ENCODE measurements at places on chromosomes 2 and 18. TPM values are rescaled to one million over a fixed set of nuclear protein-coding genes. Genes with fewer than 3 reads are reported as not detected.

NYAP2 gene
- total RNA-seq, result not detected

DNA sequence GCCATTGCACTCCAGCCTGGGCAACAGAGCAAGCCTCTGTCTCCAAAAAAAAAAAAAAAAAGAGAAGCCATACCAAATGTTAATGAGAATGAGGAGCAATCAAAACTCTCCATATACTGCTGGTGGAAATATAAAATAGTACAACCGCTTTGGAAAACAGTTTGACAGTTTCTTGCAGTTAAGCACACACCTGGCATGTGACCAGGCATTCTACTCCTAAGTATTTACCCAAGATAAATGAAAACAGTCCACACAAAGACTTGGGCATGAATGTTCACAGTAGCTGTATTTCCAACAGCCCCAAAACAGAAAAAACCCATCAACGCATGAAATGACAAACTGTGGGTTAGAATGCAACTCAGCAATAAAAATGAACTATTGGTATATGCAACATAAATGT is 76.0 kb upstream of the ST8SIA5 start:
- DNase-seq, result no peak

SMCHD1 gene
- 58.5 TPM for total RNA-seq

DNA sequence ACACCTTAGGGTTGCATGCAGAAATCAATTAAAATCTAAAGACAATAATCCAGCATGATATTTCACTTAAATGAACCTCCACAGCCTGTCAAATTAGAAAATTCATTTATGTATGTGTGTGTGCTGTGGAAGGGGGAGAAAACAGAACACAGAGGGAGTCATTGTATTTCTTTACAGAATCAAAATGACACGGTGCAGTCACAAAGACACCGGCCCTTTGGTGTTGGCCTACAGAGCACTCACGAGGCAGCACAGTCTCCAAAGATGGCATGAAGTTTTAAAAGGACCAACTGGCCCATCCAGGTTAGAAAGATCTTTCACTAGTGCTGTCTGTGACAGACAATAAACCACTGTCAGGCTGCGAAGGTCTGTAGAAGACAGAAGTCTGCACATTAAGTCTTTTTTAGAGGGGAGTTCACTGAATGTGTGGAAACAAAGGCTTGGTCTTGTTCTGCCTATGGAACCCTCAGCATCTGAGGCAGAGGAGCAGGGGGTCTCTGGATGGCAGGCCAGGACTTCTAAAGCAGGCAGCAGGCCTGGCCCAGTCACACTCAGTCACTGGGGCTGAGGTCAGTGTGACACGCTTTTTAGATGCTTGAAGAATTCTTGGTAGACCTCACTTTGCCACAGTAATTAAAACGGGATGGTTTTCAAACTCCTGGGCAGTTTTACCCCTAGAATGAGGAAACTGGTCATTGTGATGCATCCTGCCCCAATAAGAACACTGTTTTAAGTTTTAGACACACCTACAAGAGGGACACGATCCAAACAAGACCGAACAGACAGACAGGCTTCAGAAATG is 184.9 kb downstream of the AFF3 start:
- DNase-seq, result no peak

DNA sequence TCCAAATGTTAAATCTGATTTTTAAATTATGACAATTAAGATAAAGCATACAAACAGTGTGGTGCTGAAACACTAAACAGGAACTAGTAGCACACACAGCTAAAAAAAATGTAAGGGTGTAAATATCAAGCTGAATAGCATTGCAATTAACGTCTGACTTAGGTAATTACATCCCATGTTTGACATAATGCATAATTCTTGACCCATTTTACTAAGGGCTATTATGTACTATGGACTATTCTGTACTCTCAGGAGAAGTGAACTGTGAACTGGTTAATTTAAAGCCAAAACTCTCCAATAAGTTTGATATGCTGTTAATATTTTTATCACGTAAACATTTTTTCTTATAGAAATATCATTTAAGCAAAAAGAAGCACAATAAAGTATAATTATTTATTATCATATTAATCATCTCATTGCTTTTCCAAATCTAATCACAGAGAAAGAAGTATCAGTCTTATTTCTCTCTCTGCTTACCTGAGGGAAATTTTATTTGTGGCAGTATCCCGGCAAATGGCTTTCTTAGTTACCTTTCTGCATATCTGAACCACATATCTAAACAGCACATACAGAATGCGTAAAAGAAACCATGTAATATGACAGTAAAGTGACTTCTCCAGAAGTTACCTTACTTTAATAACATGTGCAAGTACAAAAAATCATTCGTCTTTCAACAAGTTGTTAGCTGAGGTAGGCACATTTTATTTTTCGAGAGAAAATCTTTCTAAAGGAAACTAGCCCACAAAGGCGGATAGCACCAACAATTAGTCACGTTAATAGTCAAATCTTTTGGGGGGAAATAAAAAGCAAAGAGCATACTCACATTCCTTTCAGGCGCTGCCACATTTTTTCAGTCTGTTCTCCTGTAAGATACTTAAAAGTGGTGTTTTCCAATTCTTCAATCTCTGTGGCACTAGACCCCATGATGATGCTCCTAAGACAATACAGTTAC is 94.9 kb upstream of the PDE1A start:
- no peak for DNase-seq

DNA sequence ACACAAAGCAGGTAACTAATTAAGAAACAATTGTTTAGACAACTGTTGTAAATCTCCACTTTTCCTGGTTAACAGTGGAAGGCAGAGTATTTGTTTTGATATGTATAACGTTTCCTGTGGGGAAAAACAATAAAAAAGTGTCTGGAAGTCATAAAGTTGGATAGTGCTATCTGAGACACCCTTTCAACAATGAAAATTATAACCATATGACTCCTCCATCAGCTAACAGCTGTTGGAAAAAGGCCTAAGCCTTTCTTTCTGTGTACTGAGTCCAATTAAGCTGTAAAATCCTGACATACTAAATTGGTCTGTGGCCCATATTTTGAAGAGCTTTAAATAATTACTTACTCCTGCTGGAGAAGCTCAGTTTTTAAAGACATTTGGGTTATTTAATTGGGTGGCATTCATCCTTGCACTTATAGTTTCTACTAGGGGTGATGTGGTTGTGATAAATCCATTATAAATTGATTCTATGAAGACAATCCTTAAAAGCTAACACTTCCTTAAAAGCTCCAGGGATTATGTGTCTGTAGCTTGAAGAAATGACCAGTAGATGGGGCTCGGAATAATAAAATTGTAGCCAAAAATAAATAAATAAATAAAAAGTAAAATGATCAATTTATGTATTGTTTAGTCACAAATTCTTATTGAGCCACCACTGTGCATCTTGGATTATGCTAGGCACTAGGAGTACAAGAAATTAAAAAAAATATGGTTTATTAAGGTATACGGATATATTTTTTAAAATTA is 698.1 kb upstream of the NXPH2 start:
- DNase-seq, result no peak

GRCh38 chr2:159093497-159093896 is 125.1 kb downstream of the TANC1 start:
- peak; percentile 37 for DNase-seq

DNA sequence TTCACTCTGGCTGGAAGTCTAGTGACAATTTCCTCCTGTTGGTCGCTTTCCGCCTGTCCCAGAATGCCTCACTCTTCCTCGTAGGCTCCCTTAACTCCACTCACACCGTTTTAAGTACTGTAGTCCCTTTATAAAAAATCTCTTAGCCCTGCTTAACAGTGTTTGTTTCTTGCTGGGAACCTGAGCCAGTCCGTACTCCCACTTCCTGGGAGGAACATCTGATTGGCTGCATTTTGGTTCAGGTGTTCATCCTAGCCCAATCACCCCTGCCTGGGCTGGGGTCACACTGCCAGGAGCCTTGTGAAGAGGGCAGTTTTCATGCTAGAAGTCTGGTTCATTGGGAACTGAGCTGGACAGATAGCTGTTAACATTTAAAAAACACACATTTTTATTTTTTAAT is 25.6 kb upstream of the TOGARAM2 start:
- no peak for DNase-seq

- no peak for DNase-seq
Measured at GRCh38 chr2:46674488-46674887, 195.1 kb downstream of the TMEM247 start.

C1QL2 gene
- not detected for total RNA-seq

DNA sequence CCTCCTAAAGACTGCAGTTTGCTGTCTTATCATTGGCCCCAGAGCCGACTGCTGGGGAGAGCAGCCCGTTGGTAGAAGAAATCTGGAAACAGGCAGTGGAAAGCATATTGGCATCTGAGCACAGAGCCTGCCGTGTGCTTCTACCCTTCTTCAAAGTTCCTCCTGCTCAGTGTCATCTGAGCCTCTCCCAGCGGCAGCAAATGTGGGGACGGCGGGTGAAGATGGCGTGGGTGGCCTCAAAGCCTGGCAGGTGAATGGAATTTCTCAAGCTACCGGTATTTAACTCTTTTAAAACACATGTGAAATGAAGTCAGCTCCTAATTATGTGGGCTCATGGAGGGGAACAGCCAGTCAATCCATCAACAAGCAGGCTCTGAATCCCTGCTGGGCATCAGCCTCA is 181.6 kb upstream of the PXDN start:
- no peak for DNase-seq

ACVR1C gene
- total RNA-seq, result 0.17 TPM

CACNB4 gene
- 0.17 TPM for total RNA-seq

ALKAL2 gene
- total RNA-seq, result not detected

HOXD13 gene
- under 0.01 TPM for total RNA-seq

DNA sequence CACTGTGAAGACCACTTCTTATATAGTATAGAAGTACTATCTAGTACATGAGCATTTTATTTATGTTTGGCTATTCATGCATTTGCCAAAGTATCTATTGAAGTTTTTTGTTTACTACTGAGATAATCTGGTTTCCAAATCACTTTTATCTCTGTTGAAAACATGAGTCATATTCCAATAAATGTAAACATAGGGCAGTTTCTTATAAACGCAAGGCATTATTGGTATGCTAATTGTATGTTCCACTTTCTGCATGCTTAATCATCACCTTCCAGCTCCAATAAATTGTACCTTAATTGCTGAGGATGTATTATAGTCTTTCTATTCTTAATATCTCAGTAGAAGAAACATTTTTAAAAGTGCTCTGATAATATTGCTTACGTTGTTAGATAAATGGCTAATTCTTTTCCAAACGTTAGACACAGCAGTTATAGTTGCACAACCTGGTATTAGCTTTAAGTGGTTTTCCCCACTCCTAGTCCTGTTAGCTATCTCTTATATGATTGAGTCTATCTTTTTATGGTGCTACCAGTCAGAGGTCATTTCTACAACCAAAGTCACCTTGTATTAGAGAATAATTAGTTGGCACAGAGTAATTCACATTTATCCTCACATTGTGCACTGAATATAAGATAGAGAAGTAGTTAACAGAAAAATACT is 17.2 kb downstream of the ITGA4 start:
- no peak for DNase-seq

GRCh38 chr18:44844486-44844885 is 163.8 kb downstream of the SETBP1 start:
- DNase-seq, result no peak

SMPD4 gene
- total RNA-seq, result 37.0 TPM

SKOR2 gene
- not detected for total RNA-seq
